PC-9 (cell line): ENCODE measurements at places on chromosomes 11 and 22. TPM values are rescaled to one million over a fixed set of nuclear protein-coding genes. Genes with fewer than 3 reads are reported as not detected.

DNA sequence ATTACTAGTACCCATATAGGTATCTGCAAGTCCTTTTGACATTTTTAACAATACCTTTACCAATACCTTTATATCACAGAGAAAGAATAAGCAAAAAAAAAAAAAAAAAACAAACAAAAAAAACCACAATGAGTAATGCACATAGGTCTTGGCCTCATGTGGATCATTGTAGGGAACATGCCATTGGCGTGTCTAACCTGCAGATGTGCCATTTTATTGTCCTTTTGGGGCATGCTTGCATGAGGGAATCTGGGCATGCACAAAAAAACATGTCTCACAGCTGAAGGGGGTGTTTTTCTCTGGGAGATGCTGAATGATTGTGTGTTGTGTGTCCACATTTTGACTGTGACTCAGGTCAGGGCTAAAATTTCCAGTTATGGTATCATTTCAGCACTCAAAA, 361.6 kb downstream of the GUCY1A2 start:
- no peak overlapping the region for H3K4me3 ChIP-seq
- no peaks in the 10 kb centered on the region for H3K36me3 ChIP-seq
- no peak for DNase-seq
- H3K27ac ChIP-seq, result no peak overlapping the region
- no peaks in the 10 kb centered on the region for H3K4me1 ChIP-seq

DNA sequence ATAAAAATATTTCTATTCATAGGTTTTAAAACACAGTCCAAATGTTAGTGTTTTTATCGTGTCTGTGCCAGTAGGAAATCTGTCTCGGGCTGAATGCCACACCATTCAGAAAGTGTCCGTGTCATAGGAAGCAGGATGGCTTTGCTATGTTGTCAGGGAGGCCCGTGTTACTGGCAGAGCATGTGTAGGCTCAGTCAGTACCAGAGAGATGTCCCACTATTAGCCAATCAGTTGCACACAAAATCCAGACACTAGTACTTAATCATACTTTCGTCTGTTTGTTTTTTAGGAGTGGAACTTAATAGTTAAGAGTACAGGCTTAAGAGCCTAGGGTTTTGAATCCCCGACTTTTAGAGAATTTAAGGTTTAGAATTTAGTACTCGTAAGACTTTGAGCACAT, 30.2 kb upstream of the SYN3 start:
- no peak overlapping the region for H3K27ac ChIP-seq
- peaks cover 60% of the 10 kb centered on the region for H3K27me3 ChIP-seq
- H3K4me1 ChIP-seq, result no peaks in the 10 kb centered on the region
- no peak for DNase-seq
- no peak overlapping the region for H3K4me3 ChIP-seq

GRCh38 chr22:17471886-17472535, 91.3 kb upstream of the SLC25A18 start:
- DNase-seq, result no peak
- H3K4me3 ChIP-seq, result no peak overlapping the region
- no peaks in the 10 kb centered on the region for H3K36me3 ChIP-seq
- H3K27ac ChIP-seq, result no peak overlapping the region
- no peaks in the 10 kb centered on the region for H3K4me1 ChIP-seq

DNA sequence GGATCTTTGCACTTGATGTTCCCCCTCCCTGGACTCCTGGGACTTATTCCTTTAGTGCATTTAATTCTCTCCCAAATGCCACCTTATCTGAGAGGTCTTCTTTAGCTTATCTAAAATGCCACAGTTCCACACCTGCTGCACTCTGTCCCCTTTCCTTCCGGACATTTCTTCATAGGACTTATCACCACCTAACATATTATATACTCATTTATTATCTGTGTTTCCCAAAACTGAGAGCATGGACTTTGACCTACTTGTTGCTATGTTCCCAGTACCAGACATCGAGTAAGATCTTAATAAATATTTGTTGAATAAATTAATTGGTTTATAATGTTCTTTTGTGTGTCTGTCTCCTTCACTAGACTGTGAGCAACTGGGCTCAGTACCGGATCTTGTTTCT, 585.3 kb downstream of the INSC start:
- H3K4me3 ChIP-seq, result no peak overlapping the region
- H3K4me1 ChIP-seq, result peaks cover 5% of the 10 kb centered on the region; the same call in 1 of the 2 replicates
- H3K27me3 ChIP-seq, result no peaks in the 10 kb centered on the region

DNA sequence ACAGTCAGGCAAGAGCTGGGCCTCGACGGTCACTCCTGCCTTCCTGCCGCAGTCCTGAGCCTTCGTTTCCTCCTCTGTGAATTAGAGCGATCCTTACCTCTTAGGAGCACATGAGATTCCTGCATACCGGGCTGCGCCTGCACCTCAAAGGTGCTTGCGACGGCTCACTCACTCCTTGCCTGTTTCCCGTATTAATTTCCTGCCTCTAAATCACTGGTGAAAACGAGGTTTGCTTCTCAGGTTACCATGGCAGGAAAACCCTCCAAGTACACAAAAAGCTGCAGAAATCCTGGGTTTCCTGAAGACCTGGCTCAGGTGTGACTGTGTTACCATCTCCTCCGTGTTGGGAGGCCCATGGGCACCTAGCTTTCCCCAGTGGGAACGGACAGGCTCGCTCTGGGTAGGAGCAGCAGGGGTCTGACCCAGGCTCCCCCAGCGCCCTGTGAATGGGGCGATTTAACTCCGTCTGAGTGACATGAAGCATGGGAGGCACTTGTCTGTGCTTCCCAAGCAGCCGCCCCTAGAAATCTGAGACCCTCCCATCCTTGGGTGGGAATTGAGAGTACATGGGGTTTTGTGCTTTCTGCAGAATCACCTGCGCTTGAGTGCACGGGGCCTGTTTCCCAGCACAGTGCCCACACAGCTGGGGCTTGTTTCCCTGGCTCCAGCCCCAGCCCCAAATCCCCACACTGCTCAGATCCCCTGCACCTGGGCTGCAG, 64.8 kb downstream of the PHF21B start:
- no peak overlapping the region for H3K27ac ChIP-seq
- H3K36me3 ChIP-seq, result no peaks in the 10 kb centered on the region
- peaks cover 99% of the 10 kb centered on the region for H3K27me3 ChIP-seq
- H3K4me1 ChIP-seq, result no peaks in the 10 kb centered on the region
- no peak for DNase-seq

DNA sequence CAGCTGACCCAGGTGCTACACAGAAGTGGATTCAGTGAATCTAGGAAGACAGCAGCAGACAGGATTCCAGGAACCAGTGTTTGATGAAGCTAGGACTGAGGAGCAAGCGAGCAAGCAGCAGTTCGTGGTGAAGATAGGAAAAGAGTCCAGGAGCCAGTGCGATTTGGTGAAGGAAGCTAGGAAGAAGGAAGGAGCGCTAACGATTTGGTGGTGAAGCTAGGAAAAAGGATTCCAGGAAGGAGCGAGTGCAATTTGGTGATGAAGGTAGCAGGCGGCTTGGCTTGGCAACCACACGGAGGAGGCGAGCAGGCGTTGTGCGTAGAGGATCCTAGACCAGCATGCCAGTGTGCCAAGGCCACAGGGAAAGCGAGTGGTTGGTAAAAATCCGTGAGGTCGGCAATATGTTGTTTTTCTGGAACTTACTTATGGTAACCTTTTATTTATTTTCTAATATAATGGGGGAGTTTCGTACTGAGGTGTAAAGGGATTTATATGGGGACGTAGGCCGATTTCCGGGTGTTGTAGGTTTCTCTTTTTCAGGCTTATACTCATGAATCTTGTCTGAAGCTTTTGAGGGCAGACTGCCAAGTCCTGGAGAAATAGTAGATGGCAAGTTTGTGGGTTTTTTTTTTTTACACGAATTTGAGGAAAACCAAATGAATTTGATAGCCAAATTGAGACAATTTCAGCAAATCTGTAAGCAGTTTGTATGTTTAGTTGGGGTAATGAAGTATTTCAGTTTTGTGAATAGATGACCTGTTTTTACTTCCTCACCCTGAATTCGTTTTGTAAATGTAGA, 1.7 kb downstream of the MALAT1 start:
- H3K36me3 ChIP-seq, result peaks cover 57% of the 10 kb centered on the region
- no peak for DNase-seq
- H3K4me1 ChIP-seq, result peaks cover 38% of the 10 kb centered on the region
- peak overlapping the region; percentile 97 for H3K27ac ChIP-seq
- no peaks in the 10 kb centered on the region for H3K27me3 ChIP-seq
- peak overlapping the region; percentile 99 for H3K4me3 ChIP-seq

GRCh38 chr11:1467270-1467669, 19.3 kb downstream of the MOB2 start:
- H3K4me1 ChIP-seq, result no peaks in the 10 kb centered on the region
- DNase-seq, result no peak
- H3K36me3 ChIP-seq, result no peaks in the 10 kb centered on the region
- no peak overlapping the region for H3K27ac ChIP-seq
- H3K27me3 ChIP-seq, result no peaks in the 10 kb centered on the region

DNA sequence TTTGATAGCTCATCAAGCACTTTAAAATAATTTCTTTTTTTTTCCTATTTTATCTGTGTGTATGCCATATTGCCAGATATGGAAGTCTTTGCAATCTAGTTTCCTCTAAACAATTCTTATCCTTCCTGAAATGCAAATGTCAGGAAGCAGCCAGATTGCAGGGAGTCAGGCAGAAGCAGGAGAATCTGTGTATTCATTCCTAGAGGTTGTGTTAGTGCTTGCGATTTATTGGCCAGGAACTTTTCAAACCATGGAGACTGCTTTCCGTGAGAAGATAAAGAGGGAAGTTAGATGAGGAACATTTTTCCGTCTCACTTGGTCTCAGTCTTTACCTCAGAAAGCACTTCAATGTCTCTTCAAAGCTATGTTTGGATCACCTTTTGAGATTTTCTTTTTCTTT, 91.9 kb downstream of the GRAMD1B start:
- no peaks in the 10 kb centered on the region for H3K27me3 ChIP-seq
- H3K27ac ChIP-seq, result no peak overlapping the region
- no peaks in the 10 kb centered on the region for H3K36me3 ChIP-seq
- peaks cover 23% of the 10 kb centered on the region for H3K4me1 ChIP-seq

- no peak overlapping the region for H3K27ac ChIP-seq
- DNase-seq, result no peak
- peaks cover 98% of the 10 kb centered on the region for H3K27me3 ChIP-seq
- H3K4me1 ChIP-seq, result no peaks in the 10 kb centered on the region
- no peaks in the 10 kb centered on the region for H3K36me3 ChIP-seq
- no peak overlapping the region for H3K4me3 ChIP-seq
Observed at GRCh38 chr11:120746836-120747609, 235.5 kb downstream of the GRIK4 start.

GRCh38 chr11:16184588-16184987, 171.8 kb downstream of the SOX6 start:
- H3K36me3 ChIP-seq, result no peaks in the 10 kb centered on the region
- no peaks in the 10 kb centered on the region for H3K27me3 ChIP-seq
- peaks cover 12% of the 10 kb centered on the region; the same call in 1 of the 2 replicates for H3K4me1 ChIP-seq

DNA sequence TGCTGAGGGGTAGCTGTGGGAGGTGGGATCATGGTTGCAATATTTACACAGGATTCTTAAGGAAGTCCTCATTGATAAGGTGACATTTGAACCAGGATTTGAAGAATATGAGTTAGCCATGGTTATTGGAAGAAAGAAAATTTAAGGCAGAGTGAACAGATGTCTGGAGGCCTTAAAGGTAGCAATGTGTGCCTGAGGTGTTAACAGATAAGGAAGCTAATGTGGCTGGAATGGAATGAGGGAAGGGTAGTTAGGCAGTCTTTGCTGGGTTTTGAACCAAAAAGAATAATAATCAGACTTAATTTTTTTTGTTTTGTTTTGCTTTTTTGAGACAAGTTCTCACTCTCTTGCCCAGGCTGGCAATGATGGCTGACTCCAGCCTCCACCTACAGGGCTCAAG, 9.7 kb upstream of the DEPDC7 start:
- no peaks in the 10 kb centered on the region for H3K36me3 ChIP-seq
- no peak overlapping the region for H3K27ac ChIP-seq
- H3K4me3 ChIP-seq, result no peak overlapping the region
- no peaks in the 10 kb centered on the region for H3K27me3 ChIP-seq
- no peak for DNase-seq

MUC5B gene
- 2.1 and 3.3 TPM in 2 replicates for total RNA-seq

DNA sequence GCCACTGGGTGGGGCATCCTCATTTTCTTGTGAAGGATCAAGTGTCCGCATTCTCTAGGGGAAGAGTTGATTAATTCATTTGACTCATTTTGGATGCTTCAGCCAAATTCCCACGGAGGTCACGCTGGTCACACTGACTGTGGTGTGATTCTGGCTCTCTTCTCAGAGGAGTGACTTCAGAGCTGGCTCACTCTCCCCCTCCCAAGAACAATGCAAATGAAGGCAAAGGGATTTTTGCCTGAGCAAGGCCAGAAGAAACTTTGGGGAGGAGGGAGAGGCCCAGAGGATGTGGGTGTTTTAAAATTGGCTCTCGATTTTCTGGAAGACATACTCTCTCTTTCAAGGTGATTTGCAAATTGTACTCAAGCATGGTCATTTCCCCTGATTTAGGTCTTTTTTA, 51.1 kb upstream of the LMO2 start:
- H3K27me3 ChIP-seq, result no peaks in the 10 kb centered on the region
- no peak overlapping the region for H3K4me3 ChIP-seq
- H3K27ac ChIP-seq, result no peak overlapping the region

DNA sequence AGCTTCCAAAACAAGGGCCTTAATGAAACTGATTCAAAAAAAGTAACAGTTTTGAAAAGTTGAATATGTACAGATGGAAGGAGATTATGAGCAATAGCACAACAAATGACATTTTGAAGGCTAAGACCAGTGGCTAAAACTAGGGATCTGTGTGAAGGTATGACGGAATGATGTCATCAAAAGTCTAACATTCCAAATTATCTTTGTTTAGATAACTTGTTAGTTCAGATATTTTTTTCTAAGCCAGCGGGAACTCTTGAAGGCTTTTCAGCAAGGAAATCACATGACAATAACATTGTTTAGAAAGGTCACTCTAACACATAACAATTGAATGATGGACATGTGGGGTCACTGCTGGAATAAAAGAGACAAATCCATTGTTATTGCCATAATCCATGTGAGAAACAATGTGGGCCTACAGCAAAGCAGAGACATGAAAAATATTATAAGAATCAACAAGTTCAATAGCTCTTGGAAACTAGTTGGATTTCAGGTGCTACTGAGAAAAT, 260.5 kb downstream of the CASP12 start:
- no peak for DNase-seq
- no peak overlapping the region for H3K27ac ChIP-seq
- H3K27me3 ChIP-seq, result no peaks in the 10 kb centered on the region
- no peak overlapping the region for H3K4me3 ChIP-seq
- no peaks in the 10 kb centered on the region for H3K36me3 ChIP-seq

F2 gene
- total RNA-seq, result 0.20 TPM in 1 of 2 replicates, not detected in the other

GRCh38 chr22:22619765-22620414, 24.5 kb upstream of the GGTLC2 start:
- no peak for DNase-seq
- H3K27me3 ChIP-seq, result peaks cover 5% of the 10 kb centered on the region; the same call in 1 of the 2 replicates
- no peak overlapping the region for H3K4me3 ChIP-seq
- H3K36me3 ChIP-seq, result no peaks in the 10 kb centered on the region
- H3K4me1 ChIP-seq, result no peaks in the 10 kb centered on the region
- H3K27ac ChIP-seq, result no peak overlapping the region
